Stomach (tissue), 19 donors: ENCODE measurements at places on chromosomes 7 and 10. TPM values are rescaled to one million over a fixed set of nuclear protein-coding genes. Genes with fewer than 3 reads are reported as not detected.

PLXDC2 gene
- 10.4 TPM for total RNA-seq

OGDHL gene
- 26.8 TPM for total RNA-seq

- DNase-seq, result no peak
Observed at GRCh38 chr7:140631021-140631420, 9.6 kb downstream of the DENND2A start.

GRCh38 chr10:45454859-45455258 lies 80.8 kb downstream of the ALOX5 start:
- no peak for DNase-seq

DNA sequence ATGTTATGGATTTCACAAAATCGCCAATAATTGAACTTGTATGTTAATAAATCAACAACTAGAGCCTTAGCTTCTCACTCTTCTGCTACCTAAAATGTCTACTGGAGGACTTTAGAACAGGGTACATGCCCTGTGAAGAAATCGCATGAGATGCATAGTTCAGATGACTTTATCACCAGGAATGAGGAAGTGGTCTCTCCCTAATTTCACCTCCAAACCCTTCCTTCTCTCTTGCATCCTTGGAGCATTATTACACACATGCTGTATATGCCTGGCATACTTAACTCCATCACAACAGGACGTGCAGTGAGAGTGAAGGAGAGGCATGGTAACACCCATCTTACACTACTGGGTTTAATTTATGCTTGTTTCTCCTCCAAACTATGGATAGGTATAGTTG lies 27.8 kb downstream of the RHEB start:
- no peak for DNase-seq
